WERI-Rb-1 (cell line): ENCODE measurements at places on chromosomes 4 and X.

DNA sequence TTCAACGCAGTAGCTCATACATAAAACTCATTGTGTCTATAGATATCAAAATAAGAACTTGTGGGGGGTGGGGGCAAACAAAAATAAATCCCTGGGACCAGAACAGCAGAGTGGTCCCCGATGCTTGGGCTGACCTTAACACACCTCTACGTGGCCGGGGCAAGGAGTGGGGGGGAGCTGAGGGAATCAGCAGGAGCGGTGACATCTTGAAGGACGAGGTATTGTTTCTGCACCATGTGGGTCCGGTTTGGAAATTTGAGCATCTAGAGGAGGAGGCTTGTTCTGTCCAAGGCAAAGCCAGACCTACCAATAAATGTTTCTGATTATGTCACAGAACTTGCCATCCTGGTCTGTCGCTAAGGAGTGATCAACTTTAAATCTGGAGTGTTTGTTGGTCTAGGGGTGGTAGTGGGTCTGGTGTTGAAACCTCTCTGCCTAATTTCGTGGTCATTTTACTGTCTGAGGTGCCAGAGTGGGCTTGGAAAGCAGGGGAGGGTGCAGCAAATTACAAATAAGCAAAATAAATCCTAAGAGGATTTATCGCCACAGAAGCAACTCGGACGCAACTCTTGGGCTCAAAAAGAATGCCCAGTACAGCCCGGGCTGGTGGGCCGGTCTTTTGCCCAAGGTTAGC lies 774 bp upstream of the RAPGEF2 start:
- DNase-seq: no peak

DNA sequence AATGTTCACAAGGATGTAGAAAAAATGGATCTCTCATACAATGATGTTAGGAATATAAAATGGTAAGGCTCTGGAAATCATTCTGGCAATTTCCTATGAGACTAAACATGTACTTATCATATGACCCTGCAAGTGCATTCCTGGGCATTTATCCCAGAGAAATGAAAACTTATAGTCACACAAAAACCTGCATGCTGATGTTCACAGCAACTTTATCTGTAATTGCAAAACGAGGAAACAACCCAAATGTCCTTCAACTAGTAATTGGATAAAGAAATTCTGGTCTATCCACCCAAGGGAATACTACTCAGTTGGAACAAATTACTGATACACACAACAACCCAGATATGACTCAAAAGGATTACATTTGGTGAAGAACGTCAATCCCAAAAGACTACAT lies 14.5 kb downstream of the ZCCHC18 start:
- no peak for DNase-seq

GRCh38 chr4:178633263-178633662 lies 1191.0 kb upstream of the AGA start:
- no peak for DNase-seq

- DNase-seq: no peak
Measured at GRCh38 chr4:137519406-137519805, 12.9 kb downstream of the PCDH18 start.

GRCh38 chr4:65102419-65102818 lies 567.9 kb downstream of the EPHA5 start:
- no peak for DNase-seq

GRCh38 chr4:2068198-2068470 lies 9.0 kb downstream of the NAT8L start:
- no peak for DNase-seq

GRCh38 chr4:17276776-17277175 lies 235.1 kb downstream of the QDPR start:
- no peak for DNase-seq

GRCh38 chr4:88629826-88630225 lies 37.5 kb downstream of the HERC3 start:
- no peak for DNase-seq

DNA sequence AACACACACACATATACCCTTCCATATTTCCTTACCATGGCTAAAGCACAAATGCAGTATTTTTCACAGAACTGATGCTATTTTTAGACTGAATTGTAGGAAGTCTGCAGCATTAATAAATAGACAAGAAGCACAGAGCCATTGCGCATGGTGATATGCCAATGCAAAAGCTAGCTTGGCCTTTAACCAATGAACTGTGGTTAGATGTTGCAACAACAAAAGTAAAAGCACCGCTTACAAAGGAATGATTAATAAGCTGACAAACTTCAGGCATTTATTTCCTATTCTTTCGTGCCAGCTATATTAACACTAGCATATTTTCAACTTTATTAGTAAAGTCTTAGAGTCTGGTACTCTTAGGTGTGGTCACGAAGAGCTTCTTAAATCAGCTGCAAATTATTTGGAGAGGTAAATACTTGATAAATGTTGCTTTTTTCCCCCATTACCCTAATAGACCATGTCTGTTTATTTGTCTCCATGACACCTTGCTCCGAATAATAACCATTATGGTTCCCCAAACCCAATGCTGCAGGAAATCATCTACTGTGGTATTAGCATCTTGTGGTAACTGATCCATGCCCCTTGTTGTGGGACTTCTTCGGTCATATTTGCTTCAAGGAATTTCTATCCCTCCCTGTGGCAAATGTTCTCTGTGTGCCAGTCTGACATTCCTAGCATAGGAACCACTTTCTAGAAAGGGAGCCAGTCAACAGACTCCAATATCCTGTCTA lies 306.1 kb upstream of the TAPT1 start:
- no peak for DNase-seq

DNA sequence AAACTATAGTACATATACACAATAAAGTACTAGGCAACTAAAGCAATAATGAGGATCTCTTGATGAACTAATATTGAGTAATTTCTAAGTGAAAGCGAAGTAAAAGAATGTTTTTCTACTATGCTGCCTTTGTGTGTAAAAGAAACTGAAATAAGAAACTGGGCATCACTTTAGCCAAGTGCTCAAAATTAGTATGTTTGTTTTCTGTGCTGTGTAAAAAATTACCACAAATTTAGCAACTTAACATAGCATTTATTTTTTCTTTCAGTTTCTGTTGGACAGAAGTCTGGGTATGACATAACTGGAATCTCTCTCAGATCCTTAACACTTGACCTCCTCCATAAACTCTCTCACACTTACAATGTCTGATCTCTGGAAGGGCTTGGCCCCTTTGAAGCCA lies 687.1 kb upstream of the MAGEB2 start:
- DNase-seq: no peak

DNA sequence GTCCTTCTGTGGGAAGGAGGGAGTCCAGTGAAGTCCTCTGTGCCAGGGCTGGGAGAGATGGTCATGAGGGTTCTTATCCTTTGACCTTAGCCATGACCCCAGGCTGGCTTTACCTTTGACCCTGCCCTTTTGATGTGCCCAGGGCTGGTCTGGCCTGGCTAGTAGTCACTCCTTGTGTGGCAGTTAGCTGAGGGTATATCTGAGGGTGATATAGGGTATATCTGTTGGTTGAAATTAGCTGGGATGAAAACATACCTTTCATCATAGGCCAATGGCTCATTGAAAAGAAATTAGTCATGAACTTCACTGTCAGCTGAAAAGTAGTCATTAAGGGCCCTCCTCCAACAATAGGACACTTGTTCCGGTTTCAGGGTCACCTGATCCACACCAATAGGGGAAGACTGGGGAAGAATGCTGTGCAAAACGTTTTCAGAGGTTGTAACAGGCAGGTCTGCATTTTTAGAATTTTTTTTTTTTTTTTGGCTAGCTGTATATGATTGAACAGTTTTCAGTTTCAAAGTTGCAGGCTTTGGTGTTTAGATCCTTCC lies 74.6 kb upstream of the STOX2 start:
- no peak for DNase-seq

DNA sequence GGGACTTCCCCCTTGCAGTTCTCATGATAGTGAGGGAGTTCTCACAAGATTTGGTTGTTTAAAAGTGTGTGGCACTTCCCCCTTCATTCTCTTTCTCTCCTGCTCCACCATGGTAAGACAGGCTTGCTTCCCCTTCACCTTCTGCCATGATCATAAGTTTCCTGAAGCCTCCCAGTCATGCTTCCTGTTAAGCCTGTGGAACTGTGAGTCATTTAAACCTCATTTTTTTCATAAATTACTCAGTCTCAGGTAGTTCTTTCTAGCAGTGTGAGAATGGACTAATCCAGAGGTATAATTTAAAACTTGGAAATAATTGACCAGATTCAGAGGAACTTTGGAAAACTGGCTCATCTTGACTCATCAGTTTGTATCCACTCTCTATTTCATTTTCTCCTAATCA lies 129.0 kb downstream of the TMEM47 start:
- no peak for DNase-seq

GRCh38 chrX:23668335-23668734 lies 1.0 kb downstream of the PRDX4 start:
- no peak for DNase-seq

GRCh38 chr4:35506161-35506560 lies 738.2 kb downstream of the ARAP2 start:
- DNase-seq: no peak

GRCh38 chrX:21657318-21658151 lies 595 bp downstream of the KLHL34 start:
- DNase-seq: no peak

- DNase-seq: no peak
Measured at GRCh38 chr4:41670530-41670929, 78.0 kb downstream of the PHOX2B start.

- no peak for DNase-seq
Measured at GRCh38 chr4:66572949-66573348, 902.7 kb upstream of the EPHA5 start.

GRCh38 chr4:130568746-130569145 lies 1472.8 kb downstream of the C4orf33 start:
- DNase-seq: no peak

GRCh38 chr4:11495291-11495690 lies 66.6 kb upstream of the HS3ST1 start:
- DNase-seq: no peak

- DNase-seq: no peak
Measured at GRCh38 chrX:828411-828959, 197.9 kb downstream of the SHOX start.

DNA sequence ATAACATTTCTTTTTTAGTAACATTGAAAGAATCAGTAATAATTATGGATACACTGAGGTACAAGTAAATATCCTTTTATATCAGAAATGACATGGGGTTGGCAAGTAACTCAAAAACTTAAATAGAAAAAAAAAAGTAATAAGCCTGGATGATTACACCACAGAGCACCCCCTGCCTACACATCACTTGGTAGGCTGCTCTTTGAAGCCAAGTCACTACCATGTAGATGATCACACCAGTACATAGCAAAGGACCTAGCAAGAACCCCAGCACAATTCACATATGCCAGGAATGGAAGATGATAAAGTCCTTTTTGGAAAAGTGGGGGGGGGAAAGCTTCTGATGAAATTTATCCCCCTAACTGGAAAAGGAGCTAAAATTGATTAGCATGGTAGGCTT lies 56.9 kb downstream of the METTL14 start:
- DNase-seq: no peak

DNA sequence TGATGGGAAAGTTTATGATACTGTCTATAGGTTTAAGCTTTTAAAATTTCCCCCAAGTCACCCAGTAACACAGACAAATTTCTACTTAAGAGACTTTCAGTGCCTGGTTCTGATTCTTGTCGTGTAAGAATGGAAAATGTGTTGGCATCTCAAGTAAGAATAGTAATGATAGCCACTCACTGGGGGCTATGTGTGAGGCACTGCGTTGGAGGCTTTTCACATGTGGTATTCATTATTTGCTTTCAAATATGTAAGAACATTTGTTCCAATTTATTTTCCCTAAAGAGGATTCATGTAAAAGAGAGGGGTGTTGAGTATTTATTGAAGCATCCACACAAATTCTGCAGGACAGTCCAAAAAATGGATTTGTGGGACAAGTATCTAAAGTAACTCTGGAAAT lies 143.6 kb downstream of the FNIP2 start:
- DNase-seq: no peak

DNA sequence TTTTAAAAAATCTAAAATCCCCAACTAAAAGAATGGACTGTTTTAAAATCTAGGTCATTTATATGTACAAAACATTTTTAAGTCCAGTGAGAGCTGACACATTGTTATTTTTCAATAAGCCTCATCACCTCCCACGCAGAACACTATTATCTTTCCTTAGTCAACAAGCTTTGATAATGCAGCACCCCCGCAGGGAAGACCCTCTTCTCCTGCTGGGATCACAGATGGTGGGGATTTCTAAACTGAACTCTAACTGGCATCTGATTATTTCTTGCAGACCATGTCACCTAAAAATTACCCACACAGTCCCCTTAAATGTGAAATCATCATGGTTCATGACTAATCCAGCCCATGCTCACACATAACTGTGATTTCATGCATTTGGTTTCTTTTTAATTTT lies 11.6 kb downstream of the SYTL4 start:
- peak; percentile 17 for DNase-seq

DNA sequence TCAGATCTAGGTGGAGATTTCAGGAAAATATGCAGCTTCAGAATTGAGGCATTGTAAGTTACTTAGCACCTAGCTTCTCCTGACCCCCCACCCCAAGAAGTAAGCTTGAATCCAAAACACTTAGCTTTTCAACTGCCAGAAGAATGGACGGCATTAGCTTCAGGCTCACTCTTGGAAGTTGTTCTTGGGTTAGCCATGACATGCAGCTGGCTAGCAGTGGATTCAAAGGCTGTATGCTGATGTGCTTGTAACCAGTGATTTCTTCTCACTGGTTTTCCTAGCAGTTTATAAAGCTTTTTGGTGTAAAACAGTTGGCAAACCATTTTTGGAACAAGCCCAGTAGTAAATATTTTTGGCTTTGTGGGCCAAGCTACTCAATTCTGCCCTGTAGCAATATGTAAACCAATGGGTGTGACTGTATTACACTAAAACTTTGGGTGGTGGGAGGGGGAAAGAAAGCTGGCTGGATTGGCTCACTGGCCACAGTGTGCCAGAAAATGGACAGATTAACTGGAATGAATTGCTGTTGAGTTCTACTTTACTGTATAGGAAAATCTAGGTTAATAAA lies 85.6 kb downstream of the SHROOM2 start:
- DNase-seq: no peak
